ENCODE measurements at places on chromosomes 16 and 17.

DNA sequence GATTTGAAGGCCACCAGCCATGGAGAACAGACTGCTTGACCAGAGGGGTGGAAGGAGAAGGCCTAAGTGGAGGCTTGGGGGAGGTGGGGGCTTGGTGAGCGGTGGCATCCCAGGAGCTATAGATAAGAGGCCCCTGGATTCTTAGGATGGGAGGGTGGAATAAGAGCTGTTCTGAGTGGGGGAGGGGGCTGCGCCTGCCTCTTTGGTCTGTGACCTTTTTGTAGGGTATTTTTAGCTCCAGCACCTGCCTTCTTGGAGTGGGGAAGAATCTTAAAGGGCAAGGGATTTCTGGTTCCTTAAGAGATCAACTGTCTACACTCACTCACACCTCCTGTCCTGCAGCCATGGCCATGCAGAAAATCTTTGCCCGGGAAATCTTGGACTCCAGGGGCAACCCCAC, 567 bp downstream of the ENO3 start:
- DNase-seq = no peak

GRCh38 chr17:83012200-83012785, 67.1 kb upstream of the METRNL start:
- DNase-seq = no peak

- DNase-seq = no peak
Measured at GRCh38 chr17:82200743-82201497, 11.7 kb downstream of the CCDC57 start.

DNA sequence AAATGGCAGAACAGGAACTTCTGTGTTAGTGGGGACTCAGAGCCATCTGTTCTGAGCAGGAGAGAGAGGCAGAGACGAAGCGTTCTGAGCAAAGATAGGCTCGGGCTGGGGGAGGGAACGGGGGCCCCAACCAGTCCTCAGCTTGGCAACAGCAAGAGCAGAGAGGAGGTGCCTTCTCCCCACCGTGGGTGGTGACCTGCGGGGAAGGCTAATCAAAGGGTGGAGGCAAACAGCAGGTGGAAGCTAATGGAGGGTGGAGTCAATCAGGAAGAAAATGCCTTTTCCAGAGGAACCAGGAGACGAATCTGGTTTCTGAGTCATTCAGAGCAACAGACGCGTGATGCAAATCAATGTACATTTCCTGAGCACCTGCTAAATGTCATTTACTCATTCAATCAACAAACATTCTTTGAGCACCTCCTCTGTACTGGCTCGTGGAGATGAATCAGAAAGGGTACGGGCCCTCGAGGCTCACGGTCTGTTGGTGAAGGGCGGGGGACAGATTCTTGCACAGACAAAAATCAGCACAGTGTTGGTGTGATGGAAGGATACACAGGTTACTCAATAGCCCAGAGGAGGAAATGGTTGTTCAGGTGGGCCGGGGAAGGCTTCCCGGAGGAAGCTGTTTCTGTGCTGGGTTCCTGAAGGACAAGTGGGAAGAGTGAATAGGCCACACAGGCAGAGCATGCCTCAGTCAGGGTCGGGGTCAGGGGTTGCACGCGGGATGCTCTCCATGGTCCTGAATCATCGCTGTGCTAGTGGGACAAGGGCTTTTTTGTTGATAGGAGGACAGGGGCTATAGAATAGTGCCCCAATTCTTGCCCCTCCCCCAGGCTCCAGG, 5.7 kb upstream of the SPNS2 start:
- DNase-seq = no peak

DNA sequence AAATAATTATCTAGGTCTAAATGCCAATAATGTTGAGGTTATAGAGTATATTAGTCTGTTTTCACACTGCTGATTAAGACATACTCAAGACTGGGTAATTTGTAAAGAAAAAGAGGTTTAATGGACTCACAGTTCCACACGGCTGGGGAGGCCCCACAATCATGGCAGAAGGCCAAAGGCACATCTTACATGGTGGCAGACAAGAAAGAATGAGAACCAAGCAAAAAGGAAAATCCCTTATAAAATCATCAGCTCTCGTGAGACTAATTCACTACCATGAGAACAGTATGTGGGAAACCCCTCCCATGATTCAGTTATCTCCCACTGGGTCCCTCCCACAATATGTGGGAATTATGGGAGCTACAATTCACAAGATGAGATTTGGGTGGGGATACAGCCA, 2.9 kb upstream of the KATNB1 start:
- DNase-seq = no peak

- no peak for DNase-seq
Measured at GRCh38 chr16:85681255-85681654, 7.5 kb downstream of the GINS2 start.

GRCh38 chr16:64416216-64417005, 705.5 kb downstream of the CDH11 start:
- DNase-seq = no peak

GRCh38 chr17:1797323-1797722, 32.4 kb downstream of the SMYD4 start:
- DNase-seq = no peak

DNA sequence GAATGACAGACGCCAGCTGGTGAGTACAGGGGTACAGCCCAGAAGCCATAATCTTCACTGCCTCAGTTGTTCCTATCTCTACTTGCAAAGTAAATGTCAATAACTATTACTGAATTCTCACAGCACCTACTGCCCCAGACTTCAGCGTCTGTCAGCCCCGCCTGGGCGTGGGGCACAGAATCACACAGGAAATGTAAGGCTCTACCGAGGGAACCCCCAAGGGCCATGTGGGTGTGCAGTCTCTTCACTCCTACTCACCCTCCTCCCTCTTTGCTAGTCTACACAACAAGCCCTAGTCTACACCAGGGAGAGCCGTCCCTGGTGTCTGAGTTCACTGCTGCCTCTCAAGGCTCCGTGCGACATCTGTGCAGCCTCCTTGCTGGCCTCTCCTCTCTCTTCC, 4.5 kb downstream of the NPTX1 start:
- peak; percentile 17 for DNase-seq

GRCh38 chr17:63190821-63191370, 224.9 kb downstream of the TANC2 start:
- no peak for DNase-seq

GRCh38 chr17:40841246-40841645, 18.8 kb upstream of the KRT10 start:
- no peak for DNase-seq

- no peak for DNase-seq
Measured at GRCh38 chr17:17837380-17837821, 615 bp upstream of the SREBF1 start.

DNA sequence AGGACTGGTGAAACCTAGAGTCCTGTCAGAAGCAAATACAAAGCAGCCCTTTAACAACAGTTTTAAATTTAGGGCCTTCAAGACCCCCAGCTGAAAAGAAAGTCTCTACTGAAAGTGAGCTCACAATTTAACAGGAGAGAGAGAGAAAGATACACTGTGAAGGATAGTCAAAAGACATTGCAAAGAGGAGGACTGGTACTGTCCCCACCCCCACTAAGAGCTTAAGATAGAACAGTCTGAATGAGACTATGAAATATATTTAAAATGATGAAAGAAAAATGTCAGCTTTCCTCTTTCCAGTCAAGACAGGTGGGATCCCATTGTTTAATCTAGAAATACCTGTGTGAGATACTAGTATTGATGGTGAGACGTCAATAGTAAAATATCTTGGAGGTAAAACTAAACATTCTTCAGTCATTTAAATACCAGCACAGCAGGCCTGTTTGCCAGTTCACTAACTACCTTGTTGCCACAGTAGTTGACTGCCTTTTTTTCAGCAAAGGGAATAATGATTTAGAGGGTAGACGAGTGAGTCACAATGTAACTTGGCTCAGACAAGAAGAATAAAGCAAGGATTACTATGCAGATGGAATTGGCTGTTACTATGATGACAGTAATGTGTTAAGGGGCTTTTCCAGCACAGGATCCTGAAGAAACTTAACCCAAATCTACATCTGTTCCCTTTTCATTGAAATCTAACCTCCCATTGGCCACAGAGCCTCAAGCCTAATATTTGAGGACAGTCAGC, 47.2 kb upstream of the RASL10B start:
- DNase-seq = no peak

DNA sequence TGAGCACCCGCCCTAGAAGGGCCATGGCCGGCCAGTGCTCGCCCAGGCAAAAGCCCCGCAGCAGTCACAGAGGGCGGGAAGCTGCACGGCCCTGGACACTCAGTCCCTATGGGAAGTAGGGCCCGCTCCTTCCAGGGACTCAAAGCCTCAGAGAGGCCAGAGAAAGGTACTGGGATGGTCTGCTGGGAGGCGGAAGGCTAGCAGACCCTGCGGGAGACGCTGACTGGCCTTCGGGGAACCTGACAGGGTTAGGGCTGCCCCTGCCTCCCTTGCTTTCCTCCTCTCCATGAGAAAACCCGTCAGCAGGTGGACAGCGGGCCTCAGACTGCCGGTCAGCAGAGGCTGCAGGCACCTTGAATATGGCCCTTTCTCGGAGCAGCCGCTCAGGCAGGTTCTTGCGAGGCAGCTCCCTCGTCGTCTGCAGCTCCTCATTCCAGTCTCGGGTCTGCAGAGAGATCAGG, 11.5 kb downstream of the CLUH start:
- no peak for DNase-seq

DNA sequence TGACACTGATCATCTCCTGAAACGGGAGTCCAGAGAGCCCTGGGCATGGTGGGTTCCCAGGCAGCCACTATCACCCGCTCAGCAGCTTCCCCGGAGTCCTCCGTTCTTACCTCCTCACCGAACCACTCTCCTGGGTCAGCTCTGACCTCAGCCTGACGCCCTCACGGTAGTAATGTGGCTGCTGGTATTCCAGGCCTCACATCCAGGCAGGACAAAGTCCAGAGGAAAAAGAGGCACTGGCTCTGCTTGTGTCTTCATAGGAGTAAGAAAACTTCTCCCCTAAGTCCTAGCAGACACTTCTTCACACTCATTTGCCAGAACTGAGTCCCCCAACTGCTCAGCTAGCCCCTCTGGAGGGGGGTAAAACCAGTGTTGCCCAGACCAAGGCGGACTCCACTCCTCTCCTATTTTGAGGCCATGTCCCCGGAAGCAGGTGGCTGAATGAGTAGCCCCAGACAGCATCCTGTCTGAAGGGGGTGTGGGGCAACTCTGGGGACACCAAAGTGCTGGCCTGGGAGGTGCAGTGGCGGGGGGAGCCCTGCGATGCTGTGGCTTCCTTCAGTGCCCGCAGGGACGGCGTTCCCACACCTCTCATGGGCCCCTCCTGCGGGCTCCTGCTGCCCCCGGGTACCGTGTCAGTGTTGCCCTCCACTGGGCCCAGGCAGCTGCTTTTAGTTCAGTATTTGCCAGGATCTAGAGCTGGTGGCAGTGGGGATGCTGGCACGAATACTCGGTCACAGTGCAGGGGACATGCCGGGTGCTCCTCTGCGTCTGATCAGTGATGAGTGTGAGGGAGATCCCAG, 5.4 kb downstream of the FSCN2 start:
- no peak for DNase-seq

DNA sequence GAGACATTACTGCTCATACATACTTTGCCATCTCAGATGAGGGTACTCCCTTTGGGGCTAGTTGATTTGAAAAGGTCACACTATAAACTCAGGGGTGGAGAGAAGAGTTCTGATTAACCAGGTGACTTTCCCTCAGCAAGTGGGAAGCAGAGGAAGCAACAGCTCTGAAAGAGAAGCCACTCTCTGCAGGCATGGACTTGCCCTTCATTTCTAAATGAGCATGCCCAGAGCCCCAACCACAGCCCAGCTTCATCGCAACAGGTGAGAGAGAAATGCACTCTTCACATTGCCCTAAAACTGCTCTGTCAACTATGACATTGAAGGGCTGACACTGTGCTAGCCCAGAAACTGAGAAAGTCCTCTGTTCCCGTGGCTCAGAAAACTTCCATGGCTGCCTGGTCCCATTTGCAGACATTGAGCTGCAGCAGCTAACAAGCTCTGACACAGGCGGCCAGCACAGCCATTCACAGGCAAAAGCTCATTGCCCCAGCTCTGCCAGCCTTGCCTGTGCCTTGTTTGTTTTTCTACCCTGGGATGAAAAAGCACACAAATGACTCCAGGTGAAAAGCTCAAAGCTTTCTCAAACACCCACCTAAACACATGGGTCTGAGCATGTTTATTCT, 419.8 kb upstream of the DYNLRB2 start:
- no peak for DNase-seq
